ENCODE measurements at places on chromosomes 3 and 15. TPM values are rescaled to one million over a fixed set of nuclear protein-coding genes. Genes with fewer than 3 reads are reported as not detected.

SLC28A2 gene
- not detected for total RNA-seq

DNAH12 gene
- not detected for total RNA-seq

APOD gene
- total RNA-seq, result 0.12 TPM

GCSAM gene
- not detected for total RNA-seq

ADAMTS17 gene
- total RNA-seq, result not detected

UBL7 gene
- 78.0 TPM for total RNA-seq

IL20RB gene
- total RNA-seq, result 61.5 TPM

DUOX2 gene
- 0.04 TPM for total RNA-seq

PLCL2 gene
- total RNA-seq, result 5.8 TPM

NR1I2 gene
- not detected for total RNA-seq

TTC14 gene
- 25.0 TPM for total RNA-seq
